ENCODE measurements at places on chromosomes 4 and X.

GRCh38 chr4:22196551-22196950 is 248.0 kb upstream of the KCNIP4 start:
- no peak for DNase-seq

GRCh38 chr4:121307445-121308327 is 73.1 kb downstream of the QRFPR start:
- DNase-seq = peak; percentile 60

- no peak for DNase-seq
These were observed 90.0 kb upstream of the GRPR start for GRCh38 chrX:16033331-16033730.

GRCh38 chr4:150010525-150011126 is 67.6 kb upstream of the DCLK2 start:
- DNase-seq = no peak

DNA sequence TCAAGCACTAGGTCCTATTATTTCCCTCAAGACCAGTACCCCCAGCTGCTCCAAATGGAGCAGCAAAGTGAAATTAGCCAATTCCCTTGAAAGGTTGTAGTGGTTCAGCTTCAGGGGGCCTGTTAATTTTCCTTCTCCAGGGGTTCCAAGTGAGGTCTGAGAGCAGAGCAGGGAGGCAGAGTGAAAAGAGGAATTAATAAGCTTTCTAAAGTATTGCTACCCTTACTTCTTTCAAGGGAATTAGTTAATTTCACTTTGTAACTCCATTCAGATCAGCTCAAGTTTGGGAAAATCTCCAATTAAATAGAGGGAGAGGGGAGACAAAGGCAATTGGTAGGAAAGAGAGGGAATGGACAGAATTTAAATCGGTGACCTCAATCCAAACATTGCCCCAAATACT is 78.7 kb upstream of the SLC7A11 start:
- no peak for DNase-seq

GRCh38 chrX:69128588-69128987 is 36.7 kb downstream of the PJA1 start:
- no peak for DNase-seq

DNA sequence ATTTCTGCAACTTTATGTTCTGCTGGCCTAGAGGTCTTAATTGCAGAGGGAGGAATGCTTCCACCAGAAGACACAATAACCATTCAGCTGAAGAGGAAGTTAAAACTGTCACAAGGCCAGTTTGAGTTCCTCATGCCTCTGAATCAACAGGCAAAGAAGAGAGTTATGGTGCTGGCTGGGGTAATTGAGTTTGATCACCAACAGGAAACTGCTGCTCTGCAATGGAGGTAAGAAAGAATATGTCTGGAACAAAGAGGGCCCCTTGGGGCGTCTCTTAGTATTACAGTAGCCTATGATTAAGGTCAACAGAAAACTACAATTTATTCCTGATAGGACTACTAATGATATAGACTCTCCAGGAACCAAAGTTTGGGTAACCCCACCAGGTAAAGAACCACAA is 744.0 kb downstream of the FSTL5 start:
- no peak for DNase-seq

DNA sequence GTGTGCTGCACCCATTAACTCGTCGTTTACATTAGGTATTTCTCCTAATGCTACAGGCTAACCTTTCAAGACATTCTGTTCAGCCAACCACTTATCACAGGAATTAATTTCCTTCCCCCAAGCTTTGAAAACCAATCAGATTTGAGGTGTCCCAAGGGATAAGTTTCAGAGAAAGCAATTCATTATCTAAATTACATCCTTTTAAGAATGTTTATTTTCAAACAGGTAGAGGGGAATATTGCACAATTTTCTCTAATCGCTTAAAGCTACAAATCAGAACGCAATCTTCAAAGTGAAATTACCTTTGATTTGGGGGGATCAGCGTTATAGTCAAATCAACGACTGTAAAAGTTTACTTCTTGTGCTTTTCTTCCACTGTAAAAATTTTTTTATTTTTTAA is 1.6 kb downstream of the CLOCK start:
- DNase-seq = no peak

DNA sequence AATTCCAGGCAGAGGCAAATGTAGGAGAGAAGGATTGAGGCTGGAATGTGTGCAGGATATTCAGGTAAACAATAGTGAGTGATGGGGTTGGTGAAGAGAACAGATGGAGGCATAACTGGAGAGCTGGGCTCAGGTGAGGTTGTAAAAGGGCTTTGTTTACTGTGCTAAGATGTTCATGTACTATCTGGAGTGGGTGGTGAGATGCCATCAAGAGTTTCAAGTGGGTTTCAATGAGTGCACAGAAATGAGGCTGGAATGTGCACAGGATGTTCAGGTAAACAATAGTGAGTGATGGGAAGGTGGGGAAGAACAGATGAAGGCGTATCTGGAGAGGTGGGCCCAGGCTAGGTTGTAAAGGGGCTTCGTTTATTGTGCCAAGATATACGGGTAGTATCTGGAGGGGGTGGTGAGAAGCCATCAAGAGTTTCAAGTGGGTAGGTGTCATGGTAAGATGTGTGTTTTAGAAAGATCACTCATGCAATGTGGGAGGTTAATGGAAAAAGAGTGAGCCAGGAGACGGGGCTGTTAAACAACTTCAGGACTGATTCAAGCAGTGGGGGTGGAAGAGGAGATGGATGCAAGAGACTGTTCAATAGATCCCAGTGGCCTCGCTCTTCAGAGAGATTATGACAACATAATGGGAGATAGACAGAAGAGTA is 25.4 kb upstream of the NMU start:
- DNase-seq = no peak

GRCh38 chr4:137393044-137393443 is 139.2 kb downstream of the PCDH18 start:
- no peak for DNase-seq

- no peak for DNase-seq
These were observed 34.0 kb downstream of the STARD8 start for GRCh38 chrX:68681443-68681941.

GRCh38 chr4:73438582-73439215 is 2.7 kb downstream of the AFP start:
- DNase-seq = no peak

GRCh38 chr4:142840516-142841123 is 5.5 kb downstream of the INPP4B start:
- no peak for DNase-seq

DNA sequence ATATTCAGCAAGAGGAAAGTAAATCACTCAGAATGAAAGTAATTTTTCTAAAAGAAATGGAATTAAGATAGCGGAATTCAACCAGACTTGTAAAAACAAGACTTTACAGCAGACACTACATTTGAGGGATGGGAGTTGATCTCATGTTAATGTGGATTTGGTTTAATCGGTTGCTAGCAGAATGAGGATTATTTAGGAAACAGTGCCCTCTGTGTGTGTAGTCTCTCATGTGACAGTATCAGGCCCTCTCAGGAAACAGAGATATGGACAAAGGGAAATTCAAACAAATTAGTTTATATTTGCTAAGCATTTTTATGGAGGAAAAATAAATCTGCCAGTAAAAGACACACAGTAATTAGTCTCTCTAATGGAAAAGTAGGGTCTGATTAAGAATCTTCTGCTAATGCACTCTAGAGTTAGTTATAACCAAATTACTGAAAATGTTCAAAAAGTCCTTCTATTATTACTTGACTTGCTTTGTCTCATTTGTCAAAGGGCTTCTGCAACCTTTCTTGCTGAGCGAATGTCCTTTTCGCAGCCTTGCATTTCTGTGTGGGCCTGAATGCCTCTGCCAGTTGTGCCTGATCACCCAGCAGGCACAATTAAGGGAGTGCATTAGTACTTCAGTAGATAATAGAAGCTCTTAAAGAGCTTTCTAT is 1282.3 kb upstream of the TENM3 start:
- DNase-seq = no peak

DNA sequence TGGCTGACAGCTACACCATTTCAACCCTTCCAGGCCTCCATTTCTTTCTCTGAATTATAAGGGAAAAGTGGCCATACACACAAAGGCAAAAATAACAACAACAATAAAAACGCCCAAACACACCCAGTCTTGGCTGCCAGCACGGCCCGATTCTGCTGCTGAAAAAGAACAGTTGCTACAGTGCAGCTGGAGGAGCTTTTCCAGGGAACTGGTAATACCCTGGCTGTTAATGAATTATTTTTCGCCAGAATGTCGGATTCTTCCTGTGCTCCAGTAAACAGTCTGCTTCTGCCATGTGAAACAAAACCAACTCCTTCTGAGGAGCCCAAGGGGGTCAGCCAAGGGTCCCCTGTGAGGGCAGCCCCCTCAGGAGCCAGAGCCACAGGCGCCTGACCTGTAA is 6.6 kb downstream of the RAI2 start:
- DNase-seq = no peak

GRCh38 chrX:8726031-8726652 is 5.8 kb downstream of the ANOS1 start:
- DNase-seq = no peak

- no peak for DNase-seq
These were observed 38.1 kb upstream of the STIM2 start for GRCh38 chr4:26822546-26822945.

- DNase-seq = no peak
These were observed 17.9 kb downstream of the EXOC1 start for GRCh38 chr4:55871299-55871800.

GRCh38 chr4:42600578-42600977 is 56.3 kb downstream of the ATP8A1 start:
- no peak for DNase-seq

DNA sequence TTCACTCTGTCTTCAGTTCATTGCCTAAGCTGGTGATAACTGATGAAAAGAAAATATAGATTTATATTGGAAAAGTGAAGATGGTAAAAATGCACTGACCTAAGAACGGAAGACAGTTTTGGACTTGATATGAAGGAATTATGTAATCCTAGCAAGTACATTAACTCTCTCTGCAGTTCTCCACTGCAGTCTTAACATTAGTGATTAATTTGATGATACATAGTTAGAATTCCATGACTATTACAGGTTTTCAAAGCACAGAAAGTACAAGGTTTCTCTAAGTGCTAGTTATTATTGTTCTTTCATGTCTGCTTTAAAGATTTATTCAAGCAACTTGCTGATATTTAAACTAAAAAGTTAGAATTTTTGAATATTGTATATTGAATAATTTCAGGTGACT is 1591.7 kb upstream of the ADGRL3 start:
- no peak for DNase-seq
